ENCODE measurements at places on chromosomes 2 and 18.

- peak; percentile 65 for DNase-seq
Measured at GRCh38 chr18:62486290-62486964, 36.4 kb upstream of the ZCCHC2 start.

DNA sequence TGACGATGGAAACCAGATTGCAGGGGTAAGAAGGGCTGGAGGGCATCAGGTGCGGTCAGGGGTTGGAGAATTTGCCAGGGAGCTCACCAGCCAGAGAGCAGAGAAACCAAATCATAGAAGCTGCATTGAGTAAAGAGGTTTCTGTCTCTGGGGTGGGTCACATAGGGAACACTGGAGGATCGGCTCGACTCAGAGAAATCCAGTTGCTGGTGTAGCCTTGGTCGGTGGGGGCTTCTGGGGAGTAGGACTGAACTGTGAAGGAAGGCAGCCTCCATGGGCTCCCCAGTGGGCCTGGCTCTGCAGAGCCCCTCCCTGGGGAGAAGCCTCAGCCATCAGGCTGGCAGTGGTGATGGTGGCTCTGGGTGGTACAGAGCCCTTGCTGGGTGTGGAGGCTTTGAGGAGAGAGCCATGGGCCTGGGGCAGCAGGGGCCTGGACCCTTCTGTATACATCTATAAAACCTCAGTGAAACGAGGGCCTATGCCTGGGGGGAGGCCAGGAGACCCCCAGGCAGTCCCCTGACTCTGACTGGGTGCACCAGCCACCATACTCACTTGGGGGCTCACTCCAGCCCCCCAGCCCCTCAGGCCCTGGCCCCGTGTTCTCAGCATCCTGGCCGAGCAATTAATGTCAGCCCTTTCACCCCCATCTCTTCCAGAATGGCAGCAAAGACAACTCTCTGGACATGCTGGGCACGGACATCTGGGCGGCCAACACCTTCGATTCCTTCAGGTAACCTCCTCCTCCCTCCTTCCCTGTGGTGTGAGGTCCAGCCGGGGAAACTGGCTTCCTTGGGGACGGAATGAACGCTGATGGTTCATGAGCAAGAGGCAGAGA lies 124.5 kb downstream of the CTIF start:
- no peak for DNase-seq

- no peak for DNase-seq
Measured at GRCh38 chr2:70916291-70916690, 19.4 kb upstream of the ATP6V1B1 start.

DNA sequence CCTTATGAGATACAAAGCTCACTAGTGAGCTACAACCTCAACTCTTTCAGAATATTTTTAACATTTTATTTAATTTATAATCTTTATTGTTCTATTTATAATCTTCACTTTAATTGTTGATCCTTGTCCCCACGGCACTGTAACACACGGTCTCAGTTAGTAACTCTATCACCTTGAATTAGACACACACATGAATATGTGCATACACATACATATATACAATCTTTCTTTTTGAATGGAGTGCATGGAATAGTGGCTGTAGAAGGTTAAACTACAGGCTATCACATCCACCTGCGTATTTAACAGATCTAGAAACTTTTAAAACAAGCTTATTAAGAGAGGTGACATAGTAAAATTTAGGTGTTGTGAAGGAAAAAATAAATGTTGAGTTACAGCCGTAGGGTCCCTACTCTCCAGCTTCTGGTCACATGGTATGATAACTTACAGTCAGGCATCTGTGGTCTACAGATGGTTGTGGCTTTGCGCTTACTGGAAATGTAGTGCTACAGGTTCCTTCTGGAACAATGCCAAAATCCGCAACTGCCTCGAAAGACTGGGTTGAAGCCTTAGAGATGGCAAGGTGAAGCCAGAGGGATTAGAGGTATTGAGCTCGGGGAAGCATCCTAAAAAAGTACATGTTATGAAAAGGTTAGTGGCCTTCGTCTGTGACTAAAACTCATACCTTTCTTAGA lies 1324.1 kb upstream of the SLC39A10 start:
- DNase-seq, result no peak

- DNase-seq, result no peak
Measured at GRCh38 chr2:96541398-96542152, 5.0 kb downstream of the ARID5A start.

- DNase-seq, result no peak
Measured at GRCh38 chr2:61456070-61456745, 14.7 kb downstream of the USP34 start.

DNA sequence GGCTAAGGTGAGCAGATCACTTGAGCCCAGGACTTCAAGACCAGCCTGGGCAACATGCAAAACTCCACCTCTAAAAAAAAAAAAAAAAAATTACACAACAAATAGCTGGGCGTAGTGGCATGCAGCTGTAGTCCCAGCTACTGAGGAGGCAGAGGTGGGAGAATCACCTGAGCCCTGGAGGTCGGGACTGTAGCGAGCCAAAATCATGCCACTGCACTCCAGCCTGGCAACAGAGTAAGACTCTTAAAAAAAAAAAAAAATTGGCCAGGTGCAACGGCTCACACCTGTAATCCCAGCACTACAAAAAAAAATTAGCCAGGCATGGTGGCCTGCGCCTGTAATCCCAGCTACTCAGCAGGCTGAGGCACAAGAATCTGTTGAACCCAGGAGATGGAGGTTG lies 7.3 kb downstream of the STARD7 start:
- no peak for DNase-seq

GRCh38 chr2:111923276-111923804 lies 24.9 kb downstream of the MERTK start:
- DNase-seq, result no peak

DNA sequence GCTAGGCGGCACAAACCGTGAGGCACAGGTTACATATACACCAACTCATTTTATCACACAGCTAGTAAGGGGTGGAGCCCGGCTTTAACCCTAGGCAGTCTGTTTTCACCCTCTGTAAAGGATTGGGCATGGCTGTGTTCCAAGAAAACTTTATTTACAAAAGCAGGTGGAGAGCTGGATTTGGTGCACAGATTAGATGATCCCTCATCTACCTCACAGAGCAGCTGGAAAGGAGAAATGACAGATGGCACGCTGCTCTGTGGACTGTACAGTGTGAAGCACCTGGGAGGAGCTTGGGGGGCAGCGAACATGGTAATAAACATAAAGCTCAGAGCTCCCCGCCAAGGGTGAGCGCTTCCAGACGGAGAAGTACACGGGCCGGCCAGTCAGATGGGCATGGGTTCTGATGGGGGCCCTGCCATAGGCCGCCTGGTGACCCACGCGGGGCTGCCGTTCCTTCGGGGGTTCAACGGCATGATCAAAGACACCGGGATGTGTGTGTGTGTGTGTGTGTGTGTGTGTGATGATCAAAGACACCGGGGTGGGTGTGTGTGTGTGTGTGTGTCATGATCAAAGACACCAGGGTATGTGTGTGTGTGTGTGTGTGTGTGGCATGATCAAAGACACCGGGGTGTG lies 862 bp upstream of the TMEM177 start:
- DNase-seq, result no peak

DNA sequence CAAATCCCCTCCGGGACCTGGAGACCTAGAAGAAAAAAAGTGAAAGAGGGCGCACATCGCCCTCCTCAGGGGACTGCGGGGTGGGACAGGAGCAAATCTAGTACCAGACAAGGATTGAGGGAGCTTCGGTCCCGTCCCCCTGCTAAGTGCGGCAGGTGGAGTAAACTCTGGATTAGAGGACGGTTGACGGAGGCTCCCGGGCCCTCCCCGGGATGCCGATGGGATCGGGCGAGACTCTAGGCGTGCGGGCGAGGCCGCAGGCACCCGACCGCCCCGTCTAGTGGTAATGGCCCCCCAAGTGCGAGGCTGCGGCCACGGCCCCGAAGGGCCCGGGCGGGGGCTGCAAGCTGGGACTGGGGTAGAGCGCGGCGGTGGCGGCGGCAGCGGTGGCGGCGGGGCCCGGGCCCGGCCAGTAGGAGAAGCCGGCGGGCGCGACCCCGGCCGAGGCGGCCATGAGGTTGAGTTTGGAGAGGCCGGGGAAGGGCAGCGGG lies 3.5 kb downstream of the FEV start:
- no peak for DNase-seq

DNA sequence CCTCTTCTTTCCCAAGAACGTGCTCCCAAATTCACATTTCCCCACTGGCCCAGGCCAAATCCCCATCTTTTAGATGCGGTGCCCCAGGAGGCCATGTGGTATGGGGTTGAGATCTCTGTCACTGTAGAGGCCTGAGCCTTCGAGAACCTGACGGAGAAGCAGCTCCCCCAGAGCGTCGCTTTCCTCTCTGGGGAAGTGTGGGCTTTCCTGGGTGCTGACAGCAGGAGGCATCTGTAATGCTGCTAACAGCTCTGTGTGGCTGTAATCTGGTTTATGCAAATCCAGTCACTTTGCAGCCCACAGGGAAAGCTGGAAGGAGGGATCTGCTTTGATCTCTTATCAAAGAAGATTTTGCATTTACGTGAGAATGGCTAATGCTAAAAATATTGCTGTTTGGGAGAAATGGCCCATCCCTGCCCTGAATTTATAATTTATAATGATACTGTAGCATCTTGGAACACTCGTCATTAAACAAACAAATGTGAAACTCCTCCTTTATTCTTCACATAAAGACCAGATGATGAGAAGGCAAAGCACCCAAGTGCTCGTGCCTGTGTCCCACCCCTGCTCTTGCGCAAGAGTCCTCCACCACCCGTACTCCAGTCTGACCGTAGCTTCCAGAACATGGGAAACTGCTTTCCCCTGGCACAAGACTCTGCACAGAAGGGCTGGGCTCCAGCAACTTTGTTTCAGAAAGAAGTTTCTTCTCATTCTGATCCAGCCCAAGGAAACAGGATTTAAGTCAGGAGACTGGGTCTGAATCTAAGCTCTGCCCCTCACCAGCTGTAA lies 109.9 kb upstream of the EPC2 start:
- no peak for DNase-seq

- DNase-seq, result no peak
Measured at GRCh38 chr2:158746488-158746887, 48.6 kb upstream of the DAPL1 start.

- DNase-seq, result no peak
Measured at GRCh38 chr18:9824952-9825371, 60.8 kb upstream of the TXNDC2 start.

GRCh38 chr18:28126768-28127167 lies 50.2 kb downstream of the CDH2 start:
- DNase-seq, result no peak

GRCh38 chr2:68330691-68331090 lies 10.9 kb upstream of the CNRIP1 start:
- DNase-seq, result no peak

- no peak for DNase-seq
Measured at GRCh38 chr2:181121996-181122395, 141.6 kb downstream of the UBE2E3 start.

GRCh38 chr18:35713545-35713944 lies 132.0 kb downstream of the GALNT1 start:
- DNase-seq, result no peak

GRCh38 chr2:55169915-55170314 lies 62.2 kb downstream of the CLHC1 start:
- DNase-seq, result no peak

GRCh38 chr18:74311000-74311399 lies 4.6 kb upstream of the C18orf63 start:
- DNase-seq, result no peak

DNA sequence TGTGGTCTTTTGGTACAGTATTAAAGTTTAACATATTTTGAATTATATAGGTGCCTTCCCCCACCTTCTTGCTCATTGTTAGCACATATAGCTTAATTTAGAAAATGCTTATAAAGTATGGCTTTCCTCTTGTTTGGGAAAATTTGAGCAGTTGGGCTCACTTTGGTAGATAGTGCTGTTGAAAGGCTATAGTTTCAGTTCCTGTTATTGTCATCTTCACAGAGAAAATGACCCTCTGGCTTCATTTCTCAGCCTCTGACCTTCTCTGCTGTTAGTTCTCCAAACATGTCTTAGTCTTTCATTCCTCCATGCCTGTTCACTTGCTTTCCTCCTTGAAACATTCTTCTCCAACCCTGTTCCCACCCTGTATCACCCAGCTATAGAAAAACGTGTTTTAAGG lies 200.6 kb downstream of the WDR7 start:
- no peak for DNase-seq

- DNase-seq, result no peak
Measured at GRCh38 chr18:58522132-58522531, 106.8 kb downstream of the ALPK2 start.

GRCh38 chr2:893311-893710 lies 57.3 kb upstream of the SNTG2 start:
- DNase-seq, result no peak

DNA sequence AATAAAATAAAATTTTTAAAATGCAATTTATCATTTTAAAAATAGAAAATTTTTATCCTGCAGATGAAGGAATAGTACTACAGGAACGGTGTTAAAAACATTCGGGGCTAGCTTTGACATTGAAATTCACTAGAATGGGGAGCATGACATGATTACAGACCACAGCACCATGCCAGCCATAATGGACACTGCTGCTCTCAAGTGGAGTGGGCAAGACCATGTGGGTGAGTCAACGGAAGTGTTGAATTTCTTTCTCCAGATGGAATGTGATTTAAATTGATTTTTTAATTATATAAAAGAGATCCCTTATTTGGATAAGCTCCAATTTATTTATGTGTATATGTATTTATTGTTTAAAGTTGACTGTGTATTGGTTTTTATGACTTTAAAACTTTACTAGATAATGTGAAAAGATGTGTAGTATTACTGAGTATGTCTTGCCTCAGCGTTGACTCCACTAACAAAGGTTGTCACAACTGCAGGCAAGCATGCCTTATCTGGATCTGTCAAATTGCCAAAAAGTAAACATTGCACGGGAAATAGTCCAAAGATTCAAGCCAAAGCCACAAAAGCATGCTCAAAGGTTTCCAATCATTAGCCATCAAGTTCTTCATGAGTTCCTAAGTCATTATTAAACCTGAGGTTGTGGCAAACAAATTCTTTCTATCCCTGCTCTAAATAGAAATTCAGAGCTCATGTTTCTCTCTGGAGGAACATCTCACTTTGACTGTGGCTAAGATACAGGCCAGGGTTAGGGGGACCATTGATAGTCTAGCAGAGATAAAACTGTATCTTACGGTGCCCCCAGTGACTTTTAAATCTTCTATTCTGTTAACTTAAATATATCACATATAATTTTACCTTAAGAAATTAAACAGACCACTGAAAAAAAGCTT lies 536.9 kb downstream of the TMX3 start:
- no peak for DNase-seq

DNA sequence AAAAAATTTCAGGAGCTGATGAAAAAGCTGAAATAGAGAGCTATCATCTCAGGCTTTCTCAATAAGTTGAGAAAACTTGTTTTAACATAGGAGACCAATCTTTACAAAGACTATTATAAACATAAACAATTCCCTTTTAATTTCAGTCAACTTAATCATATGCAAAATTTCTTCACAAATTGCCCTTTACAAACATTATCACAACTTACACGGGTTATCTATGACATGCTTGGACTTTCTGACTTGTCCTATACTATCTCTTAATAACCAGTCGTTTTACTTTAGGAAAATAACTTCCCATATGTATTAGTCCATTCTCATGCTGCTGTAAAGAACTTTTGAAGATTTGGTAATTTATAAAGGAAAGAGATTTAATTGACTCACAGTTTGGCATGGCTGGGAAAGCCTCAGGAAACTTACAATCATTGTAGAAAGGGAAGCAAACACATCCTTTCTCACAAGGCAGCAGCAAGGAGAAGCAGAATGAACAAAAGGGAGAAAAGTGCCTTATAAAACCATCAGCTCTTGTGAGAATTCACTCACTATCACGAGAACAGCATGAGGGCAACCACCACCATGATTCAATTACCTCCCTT lies 1583.7 kb upstream of the CELF4 start:
- no peak for DNase-seq
